ENCODE measurements at places on chromosomes 7 and 10.

DNA sequence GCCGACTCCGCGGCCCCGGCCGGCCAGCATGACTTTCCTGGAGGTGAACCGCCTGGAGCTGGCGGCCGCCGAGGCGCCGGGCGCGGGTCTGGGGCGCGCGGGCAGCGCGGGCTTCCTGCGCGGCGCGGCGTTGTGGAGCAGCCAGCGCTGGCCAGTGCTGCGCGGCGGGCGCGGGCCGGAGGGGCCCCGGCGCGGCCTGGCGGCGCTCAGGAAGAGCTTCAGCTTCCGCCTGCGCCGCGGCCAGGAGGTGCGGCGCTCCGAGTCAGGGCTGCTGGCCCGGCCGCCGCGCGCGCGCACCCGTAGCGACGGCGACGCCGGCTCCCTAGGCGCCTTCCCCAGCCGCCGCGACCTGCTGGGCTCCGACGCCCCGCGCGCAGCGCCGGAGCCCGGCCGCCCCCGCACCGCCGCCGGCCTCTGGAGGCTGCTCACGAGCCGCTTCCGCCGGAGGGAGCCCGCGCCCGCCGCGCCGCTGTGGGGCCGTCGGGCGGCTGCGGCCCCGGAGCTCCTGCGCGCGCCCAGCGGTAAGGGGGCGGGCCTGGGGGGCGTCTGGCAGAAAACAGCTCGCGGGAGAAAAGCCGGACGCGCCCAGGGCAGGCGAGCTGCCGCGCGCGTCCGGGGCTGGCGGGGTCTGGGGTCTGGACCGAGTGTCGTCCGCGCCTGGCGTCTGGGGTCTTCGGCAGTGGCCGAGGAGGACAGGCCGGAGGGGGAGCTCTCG, 29.0 kb downstream of the AGAP3 start:
- no peak for DNase-seq

DNA sequence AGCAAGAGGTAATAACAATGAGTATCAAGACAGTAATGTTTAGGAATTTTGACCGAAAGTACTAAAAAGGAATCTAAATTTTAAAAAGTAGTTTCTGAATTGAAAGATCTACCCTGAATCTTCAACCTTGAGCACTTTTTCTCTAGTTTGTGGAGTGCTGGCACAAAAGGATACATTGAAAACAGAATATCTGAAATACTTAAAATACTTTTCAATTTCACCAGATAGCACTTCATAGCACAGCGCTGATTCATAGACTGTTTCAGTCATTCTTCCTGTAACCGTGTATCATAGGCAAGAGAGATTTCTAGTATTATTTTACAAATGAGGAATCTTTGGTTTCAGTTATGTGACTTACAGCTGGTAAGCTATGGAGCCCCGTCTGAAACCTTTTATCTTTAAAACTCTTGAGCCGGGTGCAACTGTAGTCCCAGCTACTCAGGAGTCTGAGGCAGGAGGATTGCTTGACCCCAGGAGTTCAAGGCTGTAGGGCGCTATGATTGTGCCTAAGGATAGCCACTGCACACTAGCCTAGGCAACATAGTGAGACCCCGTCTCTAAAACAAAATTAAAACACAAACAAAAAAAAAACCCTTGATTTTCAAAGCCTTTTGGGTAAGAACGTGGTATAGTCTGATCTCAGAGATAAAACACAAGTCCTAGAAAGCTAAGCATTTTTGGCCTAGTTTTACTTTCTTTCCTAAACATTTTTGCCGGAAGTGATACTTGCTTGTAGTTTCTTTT, 35.1 kb downstream of the FHIP2A start:
- no peak for DNase-seq

DNA sequence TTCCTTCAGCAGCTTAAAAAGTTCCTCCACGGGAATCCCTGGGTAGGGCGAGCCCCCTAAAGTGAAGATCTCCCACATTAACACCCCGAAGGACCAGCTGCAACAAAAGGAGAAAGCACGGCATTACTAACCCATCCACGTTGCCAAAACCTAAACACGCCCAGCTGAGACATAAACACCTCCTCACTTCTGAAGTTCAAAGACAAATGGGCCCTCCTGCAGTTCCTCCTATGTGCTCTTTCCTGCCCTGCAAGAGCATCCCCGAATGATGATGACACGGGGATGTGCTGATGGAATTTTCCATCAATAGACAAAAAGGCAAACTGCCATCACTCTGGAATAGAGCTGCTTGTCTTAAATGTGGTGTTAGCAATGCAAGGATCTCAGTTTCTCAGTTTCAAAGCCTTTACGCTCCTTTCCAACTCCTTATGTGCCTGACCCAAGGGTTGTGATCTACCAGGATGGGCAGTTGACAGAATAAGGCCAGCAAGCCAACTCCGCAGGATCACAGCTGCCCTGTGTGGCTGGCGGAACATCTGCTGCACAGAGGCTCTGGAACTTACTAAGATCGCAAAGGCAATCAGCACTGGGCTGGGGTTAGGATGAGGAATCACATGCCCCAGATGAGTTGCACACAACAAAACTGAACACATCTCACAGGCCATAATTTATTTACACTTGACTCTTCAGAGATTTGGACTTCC, 112.7 kb downstream of the FGFR2 start:
- DNase-seq = peak; percentile 26

GRCh38 chr7:18831419-18831818, 286.0 kb downstream of the TWIST1 start:
- peak; percentile 83 for DNase-seq

DNA sequence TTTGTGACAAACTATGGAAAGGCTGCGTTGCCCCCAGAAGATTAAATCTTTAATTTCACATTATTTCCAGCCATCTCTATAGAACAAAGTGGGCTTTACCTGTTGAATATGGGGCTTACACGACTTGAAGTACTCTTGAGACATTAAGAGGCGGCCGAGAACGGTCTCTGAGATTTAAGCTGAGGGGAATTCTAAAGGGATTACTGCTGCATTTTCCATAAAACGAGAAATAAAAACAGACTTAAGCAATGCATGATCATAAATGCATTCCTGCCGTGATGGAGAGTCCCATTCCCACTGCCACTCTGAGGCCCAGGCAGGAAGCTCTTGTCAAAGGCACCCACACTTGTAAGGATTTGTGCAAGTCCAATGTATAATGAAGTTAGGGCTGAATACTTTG, 329.7 kb upstream of the SHH start:
- DNase-seq = no peak

DNA sequence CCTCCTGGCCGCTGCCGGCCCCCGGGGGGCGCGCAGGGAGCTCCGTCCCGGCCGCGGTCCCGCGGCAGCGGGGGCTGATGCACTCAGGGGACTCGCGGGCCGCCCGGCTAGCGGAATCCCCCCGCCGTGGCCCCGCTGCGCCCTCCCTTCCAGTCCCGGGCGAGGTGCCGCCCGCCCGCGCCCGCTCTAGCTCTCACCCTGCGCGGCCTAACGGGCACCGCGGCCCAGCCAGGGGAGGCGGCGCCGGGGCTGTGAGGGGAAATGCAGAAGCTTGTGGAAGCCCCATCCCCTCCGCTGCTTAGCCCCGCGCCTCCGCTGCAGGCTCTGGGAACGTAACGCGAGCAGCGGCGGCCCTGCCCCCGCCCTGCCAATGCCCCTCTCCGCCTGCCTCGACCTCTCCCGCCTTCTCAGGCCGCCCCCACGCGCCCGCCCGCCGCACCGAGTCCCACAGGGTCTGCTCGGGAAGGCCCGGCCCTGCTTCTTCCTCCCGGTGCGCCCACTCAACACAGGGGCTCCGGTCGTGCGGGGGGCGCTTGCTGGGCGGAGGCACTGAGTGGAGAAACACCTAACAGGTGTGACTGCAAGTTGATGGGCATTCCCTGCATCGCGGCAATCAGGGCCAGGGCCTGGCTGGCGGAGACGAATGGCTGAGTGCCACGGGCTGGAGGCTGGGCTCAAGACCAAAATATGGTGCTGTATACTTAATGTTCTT, 384 bp upstream of the TMEM229A start:
- peak; percentile 4 for DNase-seq
